ENCODE measurements at places on chromosomes 12 and 14. TPM values are rescaled to one million over a fixed set of nuclear protein-coding genes. Genes with fewer than 3 reads are reported as not detected.

Gene ARHGAP9
- 291 TPM for total RNA-seq

GRCh38 chr12:26112703-26113147, 12.1 kb downstream of the BHLHE41 start:
- no peak for DNase-seq
- H3K27me3 ChIP-seq, result peaks cover 18% of the 10 kb centered on the region
- H3K4me3 ChIP-seq, result no peak overlapping the region
- H3K36me3 ChIP-seq, result no peaks in the 10 kb centered on the region
- peaks cover 12% of the 10 kb centered on the region for H3K4me1 ChIP-seq

GRCh38 chr12:3603576-3603975, 112.6 kb downstream of the PRMT8 start:
- H3K4me3 ChIP-seq, result no peak overlapping the region
- no peak overlapping the region for H3K27ac ChIP-seq
- peaks cover 9% of the 10 kb centered on the region for H3K27me3 ChIP-seq
- DNase-seq, result no peak

DNA sequence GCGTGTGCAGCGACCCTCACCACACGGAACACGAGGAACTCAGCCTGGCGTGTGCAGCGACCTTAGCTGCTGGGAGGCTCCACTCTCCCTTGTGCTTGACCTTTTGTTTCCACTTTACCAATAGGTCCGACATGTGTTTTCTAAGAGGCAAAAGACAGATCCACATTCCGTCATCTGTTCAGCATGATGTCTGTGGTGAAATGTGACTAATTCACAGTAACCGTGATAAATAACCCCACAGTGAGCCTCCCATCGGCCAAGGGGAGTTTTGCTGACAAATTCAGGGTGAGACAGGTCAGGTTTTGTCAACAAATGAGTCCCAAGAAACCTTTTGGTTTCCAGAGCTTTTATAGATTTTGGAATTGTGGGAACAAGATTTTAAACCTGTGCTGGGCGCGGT, 55.9 kb downstream of the MOK start:
- no peak overlapping the region for H3K27ac ChIP-seq
- no peaks in the 10 kb centered on the region for H3K36me3 ChIP-seq

- H3K36me3 ChIP-seq, result no peaks in the 10 kb centered on the region
- H3K27ac ChIP-seq, result no peak overlapping the region
- no peaks in the 10 kb centered on the region for H3K4me1 ChIP-seq
- H3K4me3 ChIP-seq, result no peak overlapping the region
Measured at GRCh38 chr14:37673439-37673838, 78.0 kb downstream of the TTC6 start.

- DNase-seq, result no peak
- H3K27me3 ChIP-seq, result no peaks in the 10 kb centered on the region
- no peaks in the 10 kb centered on the region for H3K4me1 ChIP-seq
Measured at GRCh38 chr12:79006306-79006705, 141.7 kb downstream of the SYT1 start.

- no peaks in the 10 kb centered on the region for H3K4me1 ChIP-seq
- DNase-seq, result no peak
- no peak overlapping the region for H3K27ac ChIP-seq
- no peak overlapping the region for H3K4me3 ChIP-seq
Measured at GRCh38 chr14:40252817-40253447, 820.7 kb upstream of the FBXO33 start.

- DNase-seq, result peak; percentile 66
- H3K36me3 ChIP-seq, result peaks cover 6% of the 10 kb centered on the region
- peaks cover 32% of the 10 kb centered on the region for H3K4me1 ChIP-seq
- no peaks in the 10 kb centered on the region for H3K27me3 ChIP-seq
Measured at GRCh38 chr12:92593734-92594402, 108.9 kb upstream of the PLEKHG7 start.

GRCh38 chr14:39025810-39026627, 77.0 kb downstream of the SEC23A start:
- H3K27ac ChIP-seq, result no peak overlapping the region
- no peak for DNase-seq
- H3K27me3 ChIP-seq, result no peaks in the 10 kb centered on the region
- peaks cover 12% of the 10 kb centered on the region for H3K36me3 ChIP-seq
- no peaks in the 10 kb centered on the region for H3K4me1 ChIP-seq

DNA sequence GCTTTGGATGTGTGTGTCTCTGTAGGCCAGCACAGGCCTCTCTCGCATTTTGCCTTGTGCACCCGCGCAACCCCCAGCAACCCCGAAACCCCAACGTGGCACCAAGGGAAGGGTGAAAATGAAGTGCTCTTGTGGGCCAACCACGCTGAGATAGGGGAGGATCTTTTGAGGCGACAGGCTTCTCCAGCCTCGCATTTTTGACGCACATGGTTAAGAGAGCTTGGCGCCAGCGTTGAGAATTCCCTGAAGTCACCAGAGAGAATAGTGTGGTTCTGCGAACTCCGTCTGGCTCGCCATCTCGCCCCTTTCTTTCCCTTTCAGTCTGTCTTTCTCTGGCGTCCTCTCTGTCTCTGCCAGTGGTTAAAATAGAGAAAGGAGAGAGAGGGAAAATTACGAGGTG, 1.9 kb upstream of the TBX3 start:
- H3K36me3 ChIP-seq, result peaks cover 16% of the 10 kb centered on the region
- DNase-seq, result no peak
- H3K4me1 ChIP-seq, result peaks cover 41% of the 10 kb centered on the region
- H3K27me3 ChIP-seq, result peaks cover 93% of the 10 kb centered on the region

- no peaks in the 10 kb centered on the region for H3K36me3 ChIP-seq
- H3K4me1 ChIP-seq, result peaks cover 12% of the 10 kb centered on the region
- no peak for DNase-seq
- H3K27me3 ChIP-seq, result no peaks in the 10 kb centered on the region
- peak overlapping the region; percentile 36 for H3K27ac ChIP-seq
- peak overlapping the region; percentile 78 for H3K4me3 ChIP-seq
Measured at GRCh38 chr12:105409801-105410471, 79.4 kb downstream of the C12orf75 start.

- no peak overlapping the region for H3K27ac ChIP-seq
- no peak overlapping the region for H3K4me3 ChIP-seq
- peaks cover 3% of the 10 kb centered on the region for H3K36me3 ChIP-seq
- H3K4me1 ChIP-seq, result no peaks in the 10 kb centered on the region
Measured at GRCh38 chr12:101441461-101442224, 33.5 kb upstream of the SPIC start.

Measured in naive thymus-derived CD8-positive, alpha-beta T cell (primary cell).